ENCODE measurements at places on chromosomes 5 and 9.

DNA sequence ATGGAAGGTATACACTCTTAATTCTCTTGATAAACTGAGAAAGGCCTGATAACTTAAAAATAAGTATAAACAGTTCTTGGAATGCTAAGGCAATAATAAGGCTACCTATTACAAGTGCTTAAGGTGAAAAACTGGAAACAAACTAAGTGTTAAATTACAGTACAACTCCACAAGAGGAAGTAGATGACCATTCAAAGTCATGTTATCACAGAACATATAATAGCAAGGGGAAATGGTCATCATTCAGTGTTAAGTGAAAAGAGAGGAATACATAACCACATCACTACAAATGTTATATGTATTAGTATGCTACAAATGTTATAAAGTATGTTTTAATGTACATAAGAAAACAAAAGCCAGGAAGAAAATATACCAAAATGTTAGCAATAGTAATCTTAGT lies 135.9 kb downstream of the CCDC192 start:
- no peak for DNase-seq

DNA sequence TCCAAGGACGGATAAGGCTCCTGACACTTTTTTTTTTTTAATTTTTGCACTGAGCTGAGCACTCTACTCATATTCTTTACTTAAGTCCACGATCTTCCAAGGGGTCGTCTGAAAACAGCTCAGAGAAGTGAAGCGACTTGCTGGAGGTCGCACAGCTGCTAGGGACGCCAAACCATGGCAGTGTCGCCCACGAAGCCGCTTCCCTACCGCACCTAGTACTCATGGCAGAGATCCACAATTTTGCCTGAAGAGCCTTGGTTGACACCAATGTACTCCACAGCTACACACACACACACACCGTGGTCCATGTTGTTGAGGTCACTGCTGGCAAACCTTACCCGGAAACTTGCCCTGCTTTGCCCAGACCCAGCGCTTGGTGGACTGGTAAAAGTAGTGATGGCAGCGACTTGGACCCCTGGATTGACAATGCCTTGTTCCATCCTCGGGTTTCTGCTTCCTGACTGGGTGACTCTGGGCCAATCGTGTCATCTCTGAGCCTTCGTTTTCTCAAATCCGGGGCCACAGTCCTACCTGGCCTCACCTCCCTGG lies 521 bp upstream of the SLIT3 start:
- no peak for DNase-seq

GRCh38 chr9:107681988-107682387 lies 192.4 kb upstream of the KLF4 start:
- no peak for DNase-seq

GRCh38 chr5:14078716-14079115 lies 64.4 kb upstream of the TRIO start:
- no peak for DNase-seq

Measured in iris pigment epithelial cell (primary cell).